ENCODE measurements at places on chromosomes 7 and 10.

DNA sequence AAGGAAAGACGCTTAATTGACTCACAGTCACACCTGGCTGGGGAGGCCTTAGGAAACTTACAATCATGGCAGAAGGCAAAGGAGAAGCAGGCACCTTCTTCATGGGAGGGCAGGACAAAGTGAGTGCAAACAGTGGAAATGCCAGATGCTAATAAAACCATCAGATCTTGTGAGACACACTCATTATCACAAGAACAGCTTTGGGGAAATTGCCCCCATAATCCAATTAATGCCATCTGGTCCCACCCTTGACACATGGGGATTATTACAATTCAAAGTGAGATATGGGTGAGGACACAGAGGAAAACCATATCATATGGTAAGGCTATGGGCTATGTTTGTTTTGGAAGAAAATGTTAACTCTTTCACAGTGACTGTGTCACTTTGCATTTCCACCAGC lies 1272.5 kb upstream of the CELF2 start:
- DNase-seq, result no peak

- no peak for DNase-seq
Observed at GRCh38 chr7:131011432-131011742, 277.4 kb upstream of the KLF14 start.

GRCh38 chr7:110854166-110854565 lies 236.8 kb upstream of the LRRN3 start:
- DNase-seq, result no peak

GRCh38 chr7:16728811-16729210 lies 24.7 kb upstream of the TSPAN13 start:
- no peak for DNase-seq

- no peak for DNase-seq
Observed at GRCh38 chr7:113000316-113001020, 86.2 kb downstream of the GPR85 start.

- no peak for DNase-seq
Observed at GRCh38 chr7:109259151-109259550, 689.5 kb downstream of the DNAJB9 start.

- DNase-seq, result no peak
Observed at GRCh38 chr10:98485959-98486358, 39.2 kb upstream of the HPS1 start.

- no peak for DNase-seq
Observed at GRCh38 chr10:90885176-90885575, 13.4 kb downstream of the RPP30 start.

- DNase-seq, result no peak
Observed at GRCh38 chr7:157407512-157408257, 70.9 kb downstream of the DNAJB6 start.

DNA sequence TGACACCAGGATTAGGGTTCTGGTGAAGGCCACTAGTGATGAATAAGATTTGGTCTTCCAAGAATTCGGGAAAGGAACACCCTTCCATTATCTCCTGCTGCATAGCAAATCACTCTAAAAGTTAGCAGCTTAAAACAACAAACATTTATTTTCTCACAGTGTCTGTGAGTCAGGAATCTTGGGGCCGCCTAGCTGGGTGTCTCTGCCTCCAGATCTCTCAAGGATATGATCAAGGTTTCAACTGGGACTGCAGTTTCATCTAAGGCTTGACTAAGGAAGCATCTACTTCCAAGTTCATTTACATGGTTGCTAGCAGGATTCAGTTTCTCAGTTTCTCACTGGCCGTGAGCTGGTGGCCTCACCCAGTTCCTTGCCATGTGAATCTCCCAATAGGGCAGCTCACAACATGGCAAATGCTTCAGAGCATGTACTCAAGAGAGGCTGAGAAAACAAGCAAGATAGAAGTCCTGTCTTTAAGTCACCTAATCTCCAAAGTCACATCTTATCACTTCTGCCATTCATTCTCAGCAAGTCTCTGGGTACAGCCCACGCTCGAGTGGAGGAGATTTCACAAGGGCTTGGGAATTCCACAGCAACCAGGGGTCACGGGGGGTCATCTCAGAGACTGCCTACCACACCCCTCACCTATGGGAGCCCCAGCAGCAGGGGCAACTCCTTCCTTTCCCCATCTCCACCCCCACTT lies 26.8 kb downstream of the TLX1 start:
- no peak for DNase-seq

DNA sequence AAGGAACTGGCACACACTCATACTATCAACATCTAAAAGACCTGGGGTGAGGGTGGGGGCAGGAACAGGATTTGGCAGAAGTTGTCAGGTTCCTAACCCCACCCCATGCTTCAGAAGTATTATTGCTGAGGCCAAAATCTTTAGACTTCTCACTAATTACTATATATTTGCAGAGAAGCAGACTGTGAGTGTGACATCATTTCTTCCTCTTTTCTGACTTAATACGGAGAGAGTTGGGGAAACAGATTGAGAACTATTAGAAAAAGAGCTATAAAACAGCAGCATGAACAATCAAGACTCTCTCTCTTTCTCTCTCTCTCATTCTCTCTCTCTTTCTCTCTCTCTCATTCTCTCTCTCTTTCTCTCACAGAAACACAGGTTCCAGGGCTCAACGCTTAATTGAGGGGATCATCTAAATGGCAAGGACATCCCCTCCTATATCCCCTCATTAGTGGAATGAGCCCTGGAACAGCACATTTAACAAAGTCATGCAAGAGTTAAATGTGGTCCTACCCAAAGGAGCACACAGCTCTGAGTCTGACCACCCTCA lies 94.8 kb downstream of the KCNMA1 start:
- DNase-seq, result no peak

DNA sequence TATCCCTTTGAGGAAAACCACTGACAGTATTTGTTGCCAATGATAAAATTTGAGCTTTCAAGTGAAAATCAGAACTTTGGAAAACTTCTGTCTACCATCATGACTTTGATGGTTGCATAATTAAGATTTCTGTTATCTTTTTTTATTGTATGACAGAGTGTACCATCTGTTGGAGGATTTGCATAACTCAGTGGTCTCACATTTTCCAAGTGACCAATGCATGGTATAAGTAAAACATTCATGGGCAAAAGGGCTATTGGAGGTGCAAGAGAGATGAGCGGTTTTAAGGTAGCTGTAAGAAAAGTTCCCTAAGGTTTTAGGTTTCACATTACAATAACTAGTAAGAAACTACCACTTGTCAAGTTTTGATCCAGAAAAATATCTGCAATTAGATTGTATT lies 625.3 kb downstream of the PARD3 start:
- DNase-seq, result no peak

DNA sequence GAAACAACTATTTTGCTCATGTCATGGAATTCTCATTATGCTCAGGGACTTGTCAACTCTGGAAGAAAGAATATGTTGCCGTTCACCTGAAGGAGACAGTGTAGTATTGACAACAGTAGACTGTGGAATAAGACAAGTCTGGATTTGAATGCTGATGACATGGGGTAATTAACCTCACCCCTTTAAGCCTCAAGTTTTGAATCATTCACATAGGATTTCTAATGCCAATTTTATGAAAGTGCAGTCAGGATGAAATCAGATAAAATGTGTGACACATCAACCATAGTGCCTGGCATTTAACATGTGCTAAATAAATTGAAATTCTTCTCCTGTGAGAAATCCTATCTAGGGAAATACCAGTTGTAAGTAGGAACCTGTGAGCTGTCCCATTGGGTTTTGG lies 305.8 kb downstream of the KIF20B start:
- no peak for DNase-seq

DNA sequence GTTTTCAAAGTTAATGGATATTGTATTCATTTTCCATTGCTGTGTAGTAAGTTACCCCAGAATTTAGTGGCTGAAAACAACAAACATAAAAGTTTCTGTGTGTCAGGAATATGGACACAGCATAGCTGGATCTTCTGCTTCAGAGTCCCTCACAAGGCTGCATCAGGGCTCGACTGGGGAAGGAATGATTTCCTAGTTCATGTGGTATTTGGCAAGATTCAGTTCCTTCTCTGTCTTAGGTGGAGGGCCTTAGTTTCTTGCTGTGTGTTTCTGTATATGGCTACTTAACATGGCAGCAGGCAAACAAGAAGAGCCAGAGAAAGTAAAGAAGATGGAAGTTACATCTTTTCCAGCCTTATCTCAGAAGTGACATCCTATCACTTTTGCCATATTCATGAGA lies 51.1 kb downstream of the TPST1 start:
- DNase-seq, result no peak

- no peak for DNase-seq
Observed at GRCh38 chr7:77320714-77321113, 95.4 kb downstream of the GSAP start.

DNA sequence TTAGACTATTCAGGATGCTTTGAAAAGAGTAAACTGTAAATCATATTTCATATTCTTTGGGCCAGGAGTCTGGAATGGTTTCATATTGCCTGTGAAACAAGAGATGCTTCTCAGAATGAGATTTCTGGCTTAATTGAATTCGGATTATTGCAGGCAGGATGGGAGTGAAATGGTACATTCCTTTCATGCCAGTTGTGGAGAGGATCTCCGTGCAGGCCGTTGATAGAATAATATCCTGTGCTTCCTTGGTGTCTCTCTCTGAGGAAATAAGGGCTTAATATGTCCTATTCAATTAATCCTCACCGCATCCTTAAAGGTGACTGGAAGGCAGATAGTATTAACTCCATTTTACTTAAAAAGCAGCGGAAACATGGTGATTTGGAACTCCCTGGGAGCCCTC lies 56.6 kb downstream of the CUX1 start:
- DNase-seq, result no peak

GRCh38 chr10:8275911-8276310 lies 221.4 kb downstream of the GATA3 start:
- DNase-seq, result no peak

- no peak for DNase-seq
Observed at GRCh38 chr10:228366-228765, 93.1 kb downstream of the ZMYND11 start.

DNA sequence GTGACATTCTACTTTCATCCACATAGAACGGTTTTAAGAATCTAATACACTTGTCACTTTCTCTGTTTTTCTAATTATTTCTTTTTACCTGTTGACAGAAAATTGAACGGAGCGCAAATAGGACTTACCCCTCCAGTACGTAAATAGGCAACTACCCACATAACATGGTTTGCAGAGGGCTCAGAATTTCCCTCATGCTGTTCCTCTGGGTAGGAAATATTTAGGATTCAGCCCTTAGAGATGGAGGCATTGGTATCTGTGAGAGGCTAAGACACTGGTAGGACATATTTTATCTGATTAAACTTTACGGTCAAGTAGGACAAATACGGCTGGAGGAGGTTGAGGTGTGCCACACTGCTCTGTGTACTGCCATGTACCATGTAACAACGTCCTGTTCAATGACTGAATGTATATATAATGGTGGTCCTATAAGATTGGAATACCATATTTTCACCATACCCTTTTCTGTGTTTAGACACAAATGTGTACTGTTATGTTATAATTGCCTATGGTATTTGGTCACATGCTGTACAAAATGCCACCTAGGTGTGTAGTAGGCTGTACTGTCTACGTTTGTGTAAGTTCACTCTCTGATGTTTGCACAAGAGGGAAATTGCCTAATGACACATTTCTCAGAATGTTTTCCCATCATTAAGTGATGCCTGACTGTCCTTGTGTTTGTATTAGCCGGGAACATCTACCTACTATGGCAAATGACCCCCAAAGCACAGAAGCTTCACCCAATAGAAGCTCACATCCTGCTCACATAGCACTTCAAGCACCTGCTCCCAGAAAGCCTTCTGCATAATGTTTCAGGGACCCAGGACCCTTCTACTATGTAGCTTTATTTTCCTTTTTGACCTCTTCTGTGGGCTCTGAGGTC lies 429.4 kb upstream of the AKR1E2 start:
- DNase-seq, result no peak

GRCh38 chr7:3233301-3233700 lies 67.8 kb upstream of the SDK1 start:
- no peak for DNase-seq

DNA sequence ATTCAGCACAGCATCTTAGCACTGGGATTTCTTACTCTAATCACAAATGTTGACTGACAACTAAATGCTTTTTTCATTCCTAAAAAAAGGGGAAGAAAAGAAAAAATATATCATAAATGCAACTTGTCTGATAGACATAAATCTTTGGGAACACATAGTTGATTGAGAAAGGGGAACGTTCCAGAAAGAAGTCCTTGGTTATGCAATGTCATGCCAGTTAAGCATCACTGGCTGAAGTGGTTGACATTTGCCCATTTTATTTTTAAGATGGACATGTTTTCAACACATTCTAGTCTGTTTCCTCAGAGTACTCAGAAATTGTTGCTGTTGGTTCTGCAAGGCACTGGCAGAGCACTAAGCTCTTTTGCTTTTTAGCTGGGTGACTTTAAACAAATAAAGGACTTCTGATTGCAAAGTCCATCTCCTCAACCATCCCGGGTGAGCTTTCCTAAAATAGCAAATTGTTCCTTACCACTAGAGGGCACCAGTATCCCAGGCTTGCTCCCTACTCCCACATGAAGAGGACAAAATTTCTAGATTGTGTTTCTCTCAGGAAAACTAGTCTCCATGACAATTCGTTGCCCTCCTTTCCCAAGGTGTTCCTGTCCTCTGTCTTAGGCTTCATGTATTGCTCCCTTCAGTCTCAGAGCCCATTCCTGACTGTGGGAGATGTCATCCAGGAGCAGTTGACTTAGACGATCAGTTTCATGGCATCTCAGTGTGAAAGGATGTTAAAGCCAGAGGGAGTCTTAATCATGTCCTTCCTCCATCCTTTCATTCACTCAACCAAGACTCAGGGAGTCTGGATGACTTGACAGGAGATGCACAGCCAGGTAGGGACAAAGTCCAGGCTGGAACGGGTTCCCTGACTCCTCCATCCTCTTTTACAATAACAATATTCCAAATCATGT lies 23.9 kb downstream of the OPALIN start:
- DNase-seq, result no peak

DNA sequence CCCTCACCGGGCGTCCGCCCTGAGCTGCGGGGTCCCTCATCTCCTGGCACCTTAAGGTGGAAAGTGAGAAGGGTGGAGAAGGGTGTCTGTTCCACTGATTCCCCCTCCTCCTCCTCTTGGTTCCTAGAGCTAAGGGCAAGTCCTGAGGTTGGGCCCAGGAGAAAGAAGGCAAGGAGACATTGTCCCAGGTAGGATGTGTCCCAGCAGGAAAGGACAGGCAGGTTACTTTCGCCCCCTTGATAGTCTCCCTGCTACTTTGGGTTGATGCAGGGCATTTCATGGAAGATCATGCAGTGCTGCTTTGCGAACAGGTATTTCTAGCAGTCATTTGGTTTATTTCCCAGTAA lies 582 bp downstream of the STEAP2 start:
- no peak for DNase-seq

GRCh38 chr7:125526092-125526491 lies 596.5 kb upstream of the POT1 start:
- DNase-seq, result no peak

DNA sequence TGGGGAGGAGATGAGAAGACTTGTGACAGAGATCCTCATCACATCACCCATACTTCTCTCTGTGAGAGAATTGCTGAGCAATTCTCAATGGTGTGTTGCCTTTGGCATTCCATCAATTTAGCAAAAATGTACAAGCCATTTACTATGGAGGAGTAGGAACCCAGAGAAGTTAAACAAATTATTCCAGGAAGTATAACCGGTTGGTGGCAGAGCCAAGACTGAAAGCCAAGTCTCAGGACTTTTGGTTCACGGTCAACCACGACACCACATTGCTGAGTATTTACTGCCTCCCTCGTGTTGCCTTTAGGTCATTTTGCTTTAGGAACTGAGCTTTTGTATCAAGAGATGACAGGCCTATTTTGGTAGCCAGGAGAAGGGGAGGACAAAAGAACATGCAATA lies 88.0 kb upstream of the ELMO1 start:
- no peak for DNase-seq
